ENCODE measurements at places on chromosomes 7 and 10.

DNA sequence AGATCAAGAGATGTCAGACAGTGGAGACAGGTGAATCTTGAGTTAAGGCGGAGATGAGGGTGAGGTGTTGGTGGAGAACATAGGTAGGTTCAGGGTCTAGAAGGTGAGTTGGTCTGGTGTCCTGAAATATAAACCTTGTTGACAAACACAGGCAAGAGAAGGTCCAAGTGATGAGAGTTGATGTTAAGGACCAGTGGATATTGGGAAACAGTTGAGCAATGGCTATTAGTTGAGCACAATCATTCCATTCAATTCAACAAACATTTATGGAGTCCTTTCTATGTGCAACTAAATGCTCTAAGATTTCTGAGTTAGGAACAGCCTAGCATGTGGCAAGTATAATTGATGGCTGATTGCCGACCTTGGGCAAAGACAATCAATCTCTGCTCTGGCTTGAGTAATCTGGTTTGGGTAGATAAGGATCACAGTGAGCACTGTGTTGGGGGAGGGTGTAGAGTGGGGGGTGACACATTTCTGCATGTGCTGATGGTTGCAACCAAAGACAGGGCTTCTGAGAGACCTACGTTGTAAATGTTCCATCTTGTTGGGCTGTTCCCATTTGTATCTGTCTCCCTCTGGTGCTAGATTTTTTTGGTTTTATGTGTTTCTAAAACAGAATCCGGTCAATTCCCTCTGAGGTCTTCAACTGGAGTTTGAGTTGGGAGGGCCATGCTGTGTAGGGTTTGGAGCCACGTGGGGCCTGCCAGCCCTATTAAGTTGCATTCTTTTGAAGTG is 201.1 kb downstream of the BAMBI start:
- no peak for DNase-seq

DNA sequence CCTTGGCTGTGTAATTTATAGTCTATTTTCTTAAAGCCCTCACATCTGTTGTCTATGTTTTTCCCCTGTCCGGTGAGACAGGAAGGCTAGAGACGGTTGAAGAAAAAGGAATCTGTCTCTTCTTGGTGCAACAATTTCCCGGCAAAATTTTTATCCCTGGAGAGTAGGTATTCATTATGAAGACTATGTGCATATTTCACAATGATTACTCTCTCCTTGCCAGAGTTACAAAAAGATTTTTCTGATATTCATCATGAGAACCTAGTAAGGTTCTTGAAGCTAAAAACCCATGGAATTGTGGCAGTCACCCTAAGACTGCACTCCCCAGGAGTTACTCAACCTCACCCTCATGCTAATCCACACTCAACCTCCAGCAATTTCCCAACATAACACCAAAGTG is 55.0 kb upstream of the GHITM start:
- DNase-seq, result no peak

DNA sequence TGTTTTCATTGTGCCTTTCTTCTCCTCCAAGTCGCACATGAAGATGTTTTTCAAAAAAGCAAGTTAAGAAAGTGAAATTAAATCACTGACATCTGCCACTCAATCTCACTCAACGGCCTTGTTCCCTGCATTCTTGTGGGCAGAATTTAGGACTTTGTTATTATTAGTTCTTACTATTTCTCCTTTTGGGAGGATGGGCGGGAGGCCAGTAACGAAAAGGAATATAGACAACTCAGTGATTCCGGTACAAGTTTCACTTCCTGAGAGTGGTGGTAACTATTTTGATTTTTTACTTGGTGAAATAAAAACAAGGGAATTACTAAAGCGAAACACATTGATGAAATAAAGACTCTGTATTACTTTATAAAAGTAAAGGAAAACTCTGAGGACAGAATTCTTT is 231.9 kb upstream of the HABP2 start:
- DNase-seq, result no peak

DNA sequence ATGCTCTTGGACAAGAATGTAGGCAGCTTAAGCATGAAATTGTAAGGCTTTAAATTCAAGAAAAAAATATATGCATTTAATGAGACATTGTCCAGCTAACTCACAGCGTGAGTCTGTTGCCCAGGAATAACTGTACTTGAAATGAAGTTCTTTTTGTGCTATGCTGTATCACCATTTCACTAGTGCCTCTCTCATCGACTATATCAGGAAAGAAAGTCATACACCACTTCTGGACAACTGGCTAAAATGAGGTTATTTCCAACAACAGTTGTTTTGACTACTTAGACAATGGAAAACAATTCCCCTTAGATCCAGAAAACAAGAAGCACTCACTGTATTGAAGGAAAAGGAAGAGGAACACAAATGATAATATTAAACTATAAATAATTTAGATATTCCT is 251.8 kb downstream of the CRPPA start:
- no peak for DNase-seq

- DNase-seq, result no peak
Observed at GRCh38 chr7:37971491-37971890, 51.1 kb downstream of the EPDR1 start.

DNA sequence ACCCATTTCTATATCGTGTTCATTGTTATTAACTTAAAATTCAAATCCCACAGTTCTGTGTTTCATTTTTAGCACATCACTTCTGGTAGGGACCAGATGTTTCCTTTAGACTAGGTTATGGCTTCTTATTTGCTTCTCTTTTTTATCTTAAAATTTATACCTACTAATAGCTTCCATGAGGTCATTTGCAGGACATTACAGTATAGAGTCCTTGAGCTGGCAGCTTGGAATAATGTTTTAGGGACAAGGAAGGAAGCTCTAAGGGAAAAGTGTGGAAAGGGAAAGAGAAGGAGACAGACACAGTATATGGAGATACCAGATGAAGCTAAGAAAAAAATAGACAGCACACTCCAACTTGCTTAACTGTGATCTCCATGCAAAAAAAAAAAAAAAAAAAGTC is 48.8 kb upstream of the CD36 start:
- DNase-seq, result no peak

GRCh38 chr10:44397476-44398225 is 12.8 kb upstream of the CXCL12 start:
- no peak for DNase-seq

DNA sequence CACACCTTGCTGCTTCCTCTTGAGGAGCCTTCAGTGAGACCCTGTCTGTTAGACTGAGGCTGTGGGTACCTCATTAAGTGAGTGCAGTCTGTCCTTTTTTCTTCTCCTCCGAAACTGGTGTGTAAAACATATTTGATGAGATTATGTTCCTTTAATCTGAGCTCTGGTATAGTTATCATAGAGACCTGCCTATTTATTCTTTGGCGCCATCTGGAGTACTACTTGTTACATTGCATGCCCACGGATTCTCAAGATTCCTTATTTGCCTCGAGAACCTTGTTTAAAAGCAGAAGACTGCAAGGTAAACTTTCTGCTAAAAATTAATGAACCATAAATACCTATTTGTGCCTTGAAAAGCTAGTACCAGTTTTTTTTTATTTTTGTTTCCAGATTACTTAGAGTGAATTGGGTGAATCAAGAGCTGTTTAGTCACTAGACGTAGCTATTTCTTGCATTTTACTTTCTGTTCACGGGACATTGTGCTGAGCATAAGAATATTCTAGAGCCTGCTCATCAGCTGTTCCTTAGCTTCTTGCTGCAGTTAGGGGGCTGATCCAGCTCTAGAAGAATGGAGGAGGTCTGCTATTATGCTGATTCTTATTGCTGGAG is 16.9 kb upstream of the STMP1 start:
- DNase-seq, result no peak

GRCh38 chr10:69873135-69873639 is 71.5 kb downstream of the COL13A1 start:
- DNase-seq, result no peak

DNA sequence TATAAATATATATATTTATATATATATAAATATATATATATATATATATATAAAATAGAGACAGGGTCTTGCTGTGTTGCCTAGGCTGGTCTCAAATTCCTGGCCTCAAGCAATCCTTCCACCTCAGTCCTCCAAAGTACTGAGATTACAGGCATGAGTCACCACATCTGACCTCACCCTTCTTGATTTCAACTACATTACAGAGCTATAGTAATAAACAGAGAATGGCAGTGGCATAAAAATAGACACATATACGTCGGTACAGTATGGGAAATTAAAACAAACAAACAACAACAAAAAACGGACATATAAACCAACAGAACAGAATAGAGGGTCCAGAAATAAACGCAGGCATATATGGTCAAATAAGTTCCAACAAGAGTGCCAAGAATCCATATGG is 77.6 kb upstream of the PPP1R3A start:
- no peak for DNase-seq

DNA sequence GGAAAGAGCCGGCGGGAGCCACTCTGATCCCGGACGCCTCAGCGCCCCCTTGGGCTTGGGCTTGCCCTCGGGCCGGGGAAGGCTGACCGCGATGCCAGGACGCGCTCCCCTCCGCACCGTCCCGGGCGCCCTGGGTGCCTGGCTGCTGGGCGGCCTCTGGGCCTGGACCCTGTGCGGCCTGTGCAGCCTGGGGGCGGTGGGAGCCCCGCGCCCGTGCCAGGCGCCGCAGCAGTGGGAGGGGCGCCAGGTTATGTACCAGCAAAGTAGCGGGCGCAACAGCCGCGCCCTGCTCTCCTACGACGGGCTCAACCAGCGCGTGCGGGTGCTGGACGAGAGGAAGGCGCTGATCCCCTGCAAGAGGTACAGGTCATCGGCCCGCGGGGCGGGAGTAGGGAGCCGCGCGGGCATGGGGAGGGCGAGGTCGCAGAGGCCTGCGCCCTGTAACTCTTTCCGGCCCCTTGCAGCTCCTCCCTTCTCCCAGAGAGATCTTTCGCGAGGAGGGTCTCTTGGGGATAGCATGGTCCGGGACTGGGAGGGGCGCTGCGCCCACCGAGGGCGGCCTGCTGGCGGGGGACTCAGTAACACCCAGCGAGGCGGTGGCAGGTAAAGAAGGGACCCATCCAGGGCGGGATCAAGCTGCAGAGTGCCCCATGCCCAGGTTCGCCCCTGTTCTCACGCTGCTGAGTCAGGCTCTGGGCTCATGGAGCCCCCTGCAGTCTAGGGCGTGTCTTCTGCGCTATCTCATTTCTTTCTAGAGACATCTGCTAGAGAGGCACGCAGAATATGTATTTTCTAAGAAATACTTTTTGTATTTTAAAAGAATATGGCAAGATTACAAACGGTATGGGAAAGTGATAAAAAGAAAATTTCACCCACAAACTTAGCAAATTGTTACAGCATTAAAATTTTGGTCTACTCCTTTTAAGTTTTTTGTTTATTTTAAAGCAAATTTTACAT is 687 bp downstream of the EPDR1 start:
- no peak for DNase-seq
